ENCODE measurements at places on chromosomes 12 and 14.

GRCh38 chr14:27546111-27546510 lies 948.3 kb upstream of the NOVA1 start:
- DNase-seq: no peak

- DNase-seq: no peak
These were observed 110.6 kb downstream of the ANO6 start for GRCh38 chr12:45326358-45326975.

GRCh38 chr12:78580296-78580695 lies 284.3 kb upstream of the SYT1 start:
- DNase-seq: no peak

GRCh38 chr12:25376985-25377384 lies 126.3 kb upstream of the KRAS start:
- DNase-seq: no peak

DNA sequence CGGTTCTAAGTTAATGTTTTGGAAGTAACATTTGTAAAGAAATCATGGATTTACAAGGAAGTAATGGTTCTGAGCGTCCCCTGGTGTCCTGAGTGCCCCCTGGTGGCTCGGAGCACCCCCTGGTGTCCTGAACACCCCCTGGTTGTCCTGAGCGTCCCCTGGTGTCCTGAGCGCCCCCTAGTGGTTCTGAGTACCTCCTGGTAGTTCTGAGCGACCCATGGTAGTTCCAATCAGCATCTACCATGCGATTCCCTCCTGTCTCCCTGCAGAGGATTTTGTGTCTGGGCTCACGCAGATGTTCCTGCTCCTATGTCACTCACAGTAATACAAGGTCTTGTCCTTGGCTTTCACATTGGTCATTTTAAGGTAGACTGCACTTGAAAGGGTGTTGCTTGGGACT lies 1352.9 kb downstream of the TMEM121 start:
- no peak for DNase-seq

- DNase-seq: peak; percentile 93
These were observed at the start of gene C12orf42 for GRCh38 chr12:103495469-103496456. Gene C12orf42, minus strand, starts transcription at chr12:103495968. Its CDS starts 17,542 bp downstream, at chr12:103478426.

DNA sequence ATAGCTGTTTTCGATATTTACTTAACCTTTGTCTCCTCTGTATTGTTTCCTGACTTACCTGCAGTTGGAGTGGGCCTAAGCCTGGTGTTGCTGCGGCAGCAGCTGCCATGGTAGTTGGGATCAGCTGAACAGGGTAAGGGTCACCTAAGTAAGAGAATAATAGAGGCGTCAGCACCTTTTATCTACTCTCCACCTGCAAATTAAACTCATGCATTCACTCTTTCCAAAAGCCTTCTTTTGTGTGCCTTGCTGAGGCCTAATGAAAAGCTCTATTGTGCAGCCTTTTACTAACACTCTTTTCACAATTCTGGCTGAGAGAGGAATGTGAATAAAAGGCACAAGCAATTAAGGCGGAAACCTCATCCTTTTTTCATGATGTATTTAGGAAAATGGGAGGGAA lies 308.7 kb downstream of the SOX5 start:
- DNase-seq: no peak

- DNase-seq: no peak
These were observed 66.0 kb downstream of the BMP4 start for GRCh38 chr14:53890611-53891101.
